DND-41 (cell line): ENCODE measurements at places on chromosomes 6 and 20.
A peak's percentile ranks its signal among the peaks of the same experiment; 100 is the strongest.

- DNase-seq = no peak
- H3K27me3 ChIP-seq = no peaks in the 10 kb centered on the region
- H3K4me3 ChIP-seq = no peak overlapping the region
- peaks cover 8% of the 10 kb centered on the region for H3K4me1 ChIP-seq
- H3K36me3 ChIP-seq = no peaks in the 10 kb centered on the region
- no peak overlapping the region for H3K27ac ChIP-seq
Measured at GRCh38 chr6:45709781-45710220, 305.9 kb downstream of the CLIC5 start.

DNA sequence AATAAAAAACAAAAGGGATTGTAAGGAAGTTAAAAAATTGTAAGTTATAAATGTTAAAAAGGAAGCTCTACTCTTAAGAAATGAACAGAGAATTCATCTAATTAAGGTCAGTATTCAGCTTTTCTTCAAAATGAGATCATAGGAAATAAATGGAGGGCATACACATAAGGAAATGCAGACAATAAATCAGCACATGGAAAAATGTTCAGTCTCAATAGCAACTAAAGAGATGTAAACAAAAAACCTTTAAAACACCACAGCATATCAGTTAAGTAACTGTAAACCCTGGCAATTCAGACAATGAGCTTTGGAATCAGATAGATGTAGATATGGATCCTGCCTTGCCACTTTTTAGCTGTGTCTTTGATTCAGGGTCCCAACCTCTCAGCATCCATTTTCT is 24.0 kb upstream of the CLIC5 start:
- H3K4me3 ChIP-seq = no peak overlapping the region
- H3K36me3 ChIP-seq = no peaks in the 10 kb centered on the region
- no peaks in the 10 kb centered on the region for H3K4me1 ChIP-seq
- H3K27ac ChIP-seq = no peak overlapping the region
- no peak for DNase-seq

DNA sequence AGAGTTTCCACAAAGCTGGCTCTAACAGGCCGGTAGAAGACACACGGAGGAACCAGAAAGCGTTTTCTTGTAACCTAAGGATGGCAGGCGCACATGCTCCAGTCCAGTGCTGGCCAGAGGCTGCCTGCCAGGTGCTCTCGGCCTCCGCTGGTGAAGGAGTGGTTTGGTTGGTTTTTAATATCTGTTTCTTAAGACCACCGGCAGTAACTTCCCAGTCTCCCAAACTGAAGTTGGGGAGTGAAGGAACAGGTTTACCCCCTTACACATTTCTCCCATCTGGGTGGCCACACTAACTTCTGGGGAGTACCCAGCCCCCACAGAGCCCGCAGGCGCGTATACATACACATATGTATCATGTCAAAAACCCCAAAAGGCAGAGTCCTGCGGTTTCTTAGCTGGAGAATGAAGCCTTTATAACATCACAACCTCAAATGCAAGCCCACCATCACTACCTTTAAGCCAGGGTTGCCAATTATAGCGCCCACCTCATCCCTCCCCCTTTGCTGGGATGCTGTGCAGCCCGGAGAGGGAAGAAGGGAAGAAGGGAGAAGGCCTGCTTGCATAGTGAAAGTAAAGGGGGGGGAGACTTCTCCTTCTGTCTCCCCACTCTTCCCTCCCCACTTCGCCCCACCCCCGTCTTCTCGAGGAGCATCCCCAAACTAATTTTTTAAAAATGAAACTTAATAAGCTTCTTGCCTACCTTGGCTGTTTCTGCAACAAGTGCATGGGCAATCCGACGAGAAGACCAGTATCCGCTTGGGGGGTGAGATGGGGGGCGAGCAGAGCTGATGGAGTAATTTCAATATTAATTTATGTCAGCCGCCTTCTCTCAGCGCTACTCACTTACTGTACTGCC is 1.0 kb downstream of the TRERF1 start:
- no peak for DNase-seq
- H3K4me3 ChIP-seq = peak overlapping the region; percentile 66
- peaks cover 5% of the 10 kb centered on the region for H3K27me3 ChIP-seq
- peak overlapping the region; percentile 79 for H3K27ac ChIP-seq

DNA sequence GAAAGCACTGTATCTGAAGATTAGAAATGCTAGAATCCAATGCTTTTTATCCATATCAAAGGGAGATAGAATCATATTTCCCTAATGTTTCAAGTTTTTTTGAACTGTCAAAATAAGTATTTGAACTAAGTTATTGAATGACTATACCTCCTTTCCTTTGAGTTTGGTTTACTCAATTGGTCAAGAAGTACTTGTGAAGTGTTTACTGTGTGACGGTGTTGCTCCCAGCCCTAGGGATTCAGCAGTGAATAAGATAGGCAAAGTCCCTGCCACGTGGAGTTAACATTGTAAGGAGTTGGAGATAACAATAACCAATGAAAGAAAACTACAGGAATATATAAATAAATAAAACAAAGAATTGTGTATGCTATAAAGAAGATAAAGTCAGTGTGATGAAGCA is 535.9 kb downstream of the FRK start:
- no peaks in the 10 kb centered on the region for H3K27me3 ChIP-seq
- no peak overlapping the region for H3K4me3 ChIP-seq
- H3K36me3 ChIP-seq = no peaks in the 10 kb centered on the region
- H3K4me1 ChIP-seq = no peaks in the 10 kb centered on the region
- no peak for DNase-seq

DNA sequence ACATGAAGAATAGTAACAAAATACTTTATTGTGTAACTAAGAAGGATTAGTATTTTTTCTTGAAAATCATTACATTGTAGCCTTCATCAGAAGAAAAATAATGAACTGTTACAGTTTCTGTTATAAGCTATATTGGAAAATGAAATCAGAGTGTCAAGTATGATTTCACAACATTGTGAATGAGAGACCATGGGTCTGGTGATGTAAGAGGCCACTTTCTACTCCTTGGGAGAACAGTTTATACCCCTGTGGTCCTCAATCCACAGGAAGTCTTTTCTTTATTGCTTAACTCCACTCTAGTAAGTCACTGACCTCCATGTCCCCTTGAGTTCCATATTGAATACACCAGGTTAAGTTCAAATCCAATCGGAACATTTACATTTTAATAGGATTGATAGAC is 218.7 kb upstream of the FERMT1 start:
- no peaks in the 10 kb centered on the region for H3K4me1 ChIP-seq
- no peaks in the 10 kb centered on the region for H3K36me3 ChIP-seq
- DNase-seq = no peak
- H3K27ac ChIP-seq = no peak overlapping the region

DNA sequence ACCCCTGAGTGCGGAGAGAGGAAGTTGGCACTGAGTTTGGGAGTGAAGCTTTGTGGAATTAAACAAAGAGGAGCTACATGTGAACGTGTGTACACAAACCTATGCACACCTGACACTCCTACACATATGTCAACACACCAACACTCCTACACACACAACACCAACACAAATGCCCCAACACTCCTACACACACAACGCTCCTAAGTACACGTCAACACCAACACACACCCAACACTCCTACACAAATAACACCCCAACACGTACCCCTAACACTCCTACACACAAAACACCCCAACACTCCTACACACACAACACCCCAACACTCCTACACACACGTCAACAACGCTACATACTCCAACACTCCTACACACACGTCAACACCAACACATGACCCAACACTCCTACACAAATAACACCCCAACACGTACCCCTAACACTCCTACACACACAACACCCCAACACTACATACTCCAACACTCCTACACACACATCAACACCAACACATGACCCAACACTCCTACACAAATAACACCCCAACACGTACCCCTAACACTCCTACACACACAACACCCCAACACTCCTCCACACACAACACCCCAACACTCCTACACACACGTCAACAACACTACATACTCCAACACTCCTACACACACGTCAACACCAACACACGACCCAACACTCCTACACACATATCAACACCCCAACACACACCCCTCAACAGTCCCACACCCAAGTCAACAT is 40.1 kb upstream of the ZBP1 start:
- H3K36me3 ChIP-seq = no peaks in the 10 kb centered on the region
- DNase-seq = no peak
- H3K4me3 ChIP-seq = no peak overlapping the region

DNA sequence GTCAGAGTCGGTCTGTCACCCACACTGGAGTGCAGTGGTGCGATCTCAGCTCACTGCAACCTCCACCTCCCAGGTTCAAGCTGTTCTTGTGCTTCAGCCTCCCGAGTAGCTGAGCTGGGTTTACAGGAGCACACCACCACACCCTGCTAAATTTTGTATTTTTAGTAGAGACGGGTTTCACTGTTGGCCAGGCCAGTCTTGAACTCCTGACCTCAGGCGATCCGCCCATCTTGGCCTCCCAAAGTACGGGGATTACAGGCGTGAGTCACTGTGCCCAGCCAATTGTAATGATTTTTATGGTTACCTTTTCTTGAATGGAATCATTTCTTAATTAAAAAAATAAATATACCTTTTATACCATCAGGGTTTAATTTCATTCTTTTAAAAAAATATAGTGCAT is 105.7 kb downstream of the MTHFD1L start:
- no peak overlapping the region for H3K27ac ChIP-seq
- H3K27me3 ChIP-seq = no peaks in the 10 kb centered on the region
- no peaks in the 10 kb centered on the region for H3K4me1 ChIP-seq
- H3K4me3 ChIP-seq = no peak overlapping the region

GRCh38 chr20:1423625-1424106 is 30.8 kb upstream of the FKBP1A start:
- H3K36me3 ChIP-seq = no peaks in the 10 kb centered on the region
- H3K27me3 ChIP-seq = no peaks in the 10 kb centered on the region
- DNase-seq = peak; percentile 46
- no peak overlapping the region for H3K27ac ChIP-seq
- no peak overlapping the region for H3K4me3 ChIP-seq
- no peaks in the 10 kb centered on the region; the same call in 1 of the 2 replicates for H3K4me1 ChIP-seq

- DNase-seq = no peak
- H3K27me3 ChIP-seq = no peaks in the 10 kb centered on the region
- peaks cover 4% of the 10 kb centered on the region; the same call in 1 of the 2 replicates for H3K4me1 ChIP-seq
- H3K36me3 ChIP-seq = peaks cover 95% of the 10 kb centered on the region
- H3K4me3 ChIP-seq = no peak overlapping the region
Measured at GRCh38 chr6:111691345-111692225, 85.9 kb upstream of the TRAF3IP2 start.

DNA sequence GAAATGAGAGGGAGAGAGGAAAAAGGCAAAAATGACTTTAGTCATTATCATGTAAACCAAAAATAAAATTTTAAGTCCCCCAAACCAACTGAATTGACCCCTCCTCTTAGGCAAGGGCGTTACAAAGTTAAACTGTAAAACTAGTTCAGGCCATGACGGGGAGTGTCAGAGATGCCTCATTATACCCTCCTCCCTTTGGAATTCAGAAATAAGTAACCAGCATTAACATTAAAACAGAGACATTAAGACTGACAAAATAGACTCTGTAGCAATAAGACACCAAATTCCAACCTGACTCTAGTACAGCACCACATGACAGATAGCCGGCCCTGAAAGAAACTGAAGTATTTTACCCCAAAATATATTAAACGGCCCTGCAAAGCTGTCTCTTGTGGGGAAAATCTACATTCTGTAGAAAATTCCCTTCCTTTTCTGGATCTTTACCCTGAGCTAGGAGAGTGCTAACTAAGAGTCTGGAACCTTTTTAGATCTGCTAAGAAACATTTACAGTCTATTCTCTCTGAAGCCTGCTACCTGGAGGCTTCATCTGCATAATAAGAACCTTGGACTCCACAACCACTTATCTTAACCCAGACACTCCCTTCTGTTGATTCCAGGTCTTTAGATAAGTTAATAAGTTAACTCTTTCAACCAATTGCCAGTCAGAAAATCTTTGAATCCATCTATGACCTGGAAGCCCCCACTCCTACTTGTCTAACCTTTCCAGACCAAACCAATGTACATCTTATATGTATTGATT is 150.7 kb downstream of the PKHD1 start:
- peaks cover 15% of the 10 kb centered on the region for H3K4me1 ChIP-seq
- no peak overlapping the region for H3K4me3 ChIP-seq
- H3K27ac ChIP-seq = no peak overlapping the region
- H3K36me3 ChIP-seq = no peaks in the 10 kb centered on the region
- H3K27me3 ChIP-seq = no peaks in the 10 kb centered on the region

- no peak overlapping the region for H3K27ac ChIP-seq
- no peaks in the 10 kb centered on the region for H3K27me3 ChIP-seq
- H3K36me3 ChIP-seq = peaks cover 7% of the 10 kb centered on the region
- H3K4me3 ChIP-seq = no peak overlapping the region
- DNase-seq = no peak
- H3K4me1 ChIP-seq = peaks cover 23% of the 10 kb centered on the region
Measured at GRCh38 chr6:3001773-3002293, 2.1 kb downstream of the NQO2 start.

GRCh38 chr6:79949233-79949632 is 1.9 kb upstream of the ELOVL4 start:
- H3K27me3 ChIP-seq = no peaks in the 10 kb centered on the region
- H3K4me3 ChIP-seq = peak overlapping the region; percentile 28; the same call in 1 of the 2 replicates
- H3K4me1 ChIP-seq = peaks cover 44% of the 10 kb centered on the region

DNA sequence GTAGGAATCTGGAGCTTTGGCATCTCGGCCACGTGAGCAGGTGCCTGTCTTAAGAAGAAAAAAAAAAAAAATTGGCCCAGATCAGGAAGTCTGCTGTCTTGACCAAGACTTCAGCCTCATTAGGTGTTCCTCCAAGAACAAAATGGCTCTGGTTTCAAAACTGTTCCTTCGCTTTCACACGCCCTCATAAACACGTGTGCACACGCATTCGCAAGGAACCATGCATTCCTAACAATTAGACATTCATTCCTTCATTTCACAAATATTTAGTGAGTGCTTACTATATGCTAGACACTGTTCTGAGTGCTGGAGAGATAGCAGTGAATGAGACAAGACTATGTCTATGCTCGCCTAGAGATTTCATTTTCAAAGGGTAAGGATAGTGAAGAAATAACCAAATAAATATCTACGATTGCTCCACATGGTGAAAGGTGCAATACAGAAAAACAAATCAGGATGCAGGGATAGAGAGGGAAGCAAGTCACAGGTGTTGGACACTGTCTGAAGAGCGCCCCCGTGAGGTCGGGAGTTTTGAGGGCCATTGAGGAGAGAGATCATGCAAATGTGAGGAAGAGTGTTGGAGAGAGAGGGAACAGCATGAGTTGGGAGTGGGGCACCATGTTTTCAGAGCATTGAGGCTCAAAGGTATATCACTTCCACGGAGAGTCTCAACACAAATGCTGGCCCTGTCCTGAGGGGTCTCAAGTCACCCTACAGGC is 53.3 kb downstream of the CCDC170 start:
- DNase-seq = no peak
- H3K27ac ChIP-seq = no peak overlapping the region
- no peaks in the 10 kb centered on the region for H3K4me1 ChIP-seq
- no peak overlapping the region for H3K4me3 ChIP-seq

- no peaks in the 10 kb centered on the region for H3K4me1 ChIP-seq
- no peak for DNase-seq
- no peak overlapping the region for H3K27ac ChIP-seq
Measured at GRCh38 chr20:43994486-43995100, 79.9 kb downstream of the TOX2 start.

- H3K4me3 ChIP-seq = no peak overlapping the region
- H3K4me1 ChIP-seq = no peaks in the 10 kb centered on the region; the same call in 1 of the 2 replicates
- no peaks in the 10 kb centered on the region for H3K36me3 ChIP-seq
- H3K27me3 ChIP-seq = no peaks in the 10 kb centered on the region
- 0 out of 2 replicates have a peak overlapping the region, but pooled peaks have one; percentile 10 for H3K27ac ChIP-seq
Measured at GRCh38 chr20:25178563-25179438, 16.7 kb upstream of the ENTPD6 start.
